ENCODE measurements at places on chromosomes 12 and 14.

- peaks cover 7% of the 10 kb centered on the region for H3K27me3 ChIP-seq
- peaks cover 10% of the 10 kb centered on the region for H3K4me1 ChIP-seq
- no peaks in the 10 kb centered on the region for H3K36me3 ChIP-seq
- H3K27ac ChIP-seq = no peak overlapping the region
- H3K4me3 ChIP-seq = peak overlapping the region; percentile 37
These were observed 2.2 kb downstream of the OASL start for GRCh38 chr12:121036810-121037326.

- H3K4me1 ChIP-seq = no peaks in the 10 kb centered on the region
- H3K4me3 ChIP-seq = no peak overlapping the region
- H3K27ac ChIP-seq = no peak overlapping the region
- H3K27me3 ChIP-seq = no peaks in the 10 kb centered on the region
- no peaks in the 10 kb centered on the region for H3K36me3 ChIP-seq
These were observed 43.1 kb upstream of the OTOGL start for GRCh38 chr12:80056232-80056631.

DNA sequence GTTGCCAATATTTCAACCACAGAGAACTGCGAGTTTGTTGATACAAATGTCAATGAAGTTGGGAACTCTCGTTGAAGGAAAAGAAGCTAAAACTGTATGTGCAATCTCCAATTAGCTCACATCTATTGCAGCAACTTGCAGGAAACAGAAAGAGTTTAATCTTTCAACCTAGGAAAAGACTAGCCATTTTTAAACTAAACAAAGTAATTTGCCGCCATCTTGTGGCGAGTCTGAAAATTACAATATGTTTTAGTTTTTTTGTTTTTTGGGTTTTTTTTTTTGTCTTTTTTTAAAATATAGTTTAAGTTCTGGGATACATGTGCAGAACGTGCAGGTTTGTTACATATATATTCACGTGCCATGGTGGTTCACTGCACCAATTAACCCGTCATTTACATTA, 131.2 kb upstream of the FOXG1 start:
- no peak overlapping the region for H3K4me3 ChIP-seq
- no peak overlapping the region for H3K27ac ChIP-seq
- DNase-seq = peak; percentile 29
- H3K4me1 ChIP-seq = no peaks in the 10 kb centered on the region
- no peaks in the 10 kb centered on the region for H3K36me3 ChIP-seq

DNA sequence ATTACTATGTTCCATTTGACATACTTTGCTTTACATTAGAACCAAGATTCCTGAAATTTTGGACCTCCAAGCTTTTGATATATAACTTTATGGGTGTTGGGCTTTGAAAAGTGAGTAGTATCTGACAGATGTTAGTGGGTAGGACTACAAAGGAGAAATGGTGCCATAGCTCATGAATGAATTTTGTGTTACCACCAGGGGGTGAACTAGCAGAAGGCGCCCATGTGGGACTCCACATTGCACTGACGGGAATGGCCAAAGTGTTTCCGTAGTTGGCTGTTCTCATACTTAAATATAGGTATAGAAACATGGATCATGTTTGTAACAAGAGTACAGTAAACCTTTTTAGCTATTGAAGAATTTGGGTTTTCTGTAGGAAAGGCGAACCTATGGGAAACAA, 337.5 kb downstream of the FLRT2 start:
- no peaks in the 10 kb centered on the region for H3K4me1 ChIP-seq
- DNase-seq = no peak
- no peaks in the 10 kb centered on the region for H3K27me3 ChIP-seq
- H3K27ac ChIP-seq = no peak overlapping the region
- no peaks in the 10 kb centered on the region for H3K36me3 ChIP-seq
- no peak overlapping the region for H3K4me3 ChIP-seq

DNA sequence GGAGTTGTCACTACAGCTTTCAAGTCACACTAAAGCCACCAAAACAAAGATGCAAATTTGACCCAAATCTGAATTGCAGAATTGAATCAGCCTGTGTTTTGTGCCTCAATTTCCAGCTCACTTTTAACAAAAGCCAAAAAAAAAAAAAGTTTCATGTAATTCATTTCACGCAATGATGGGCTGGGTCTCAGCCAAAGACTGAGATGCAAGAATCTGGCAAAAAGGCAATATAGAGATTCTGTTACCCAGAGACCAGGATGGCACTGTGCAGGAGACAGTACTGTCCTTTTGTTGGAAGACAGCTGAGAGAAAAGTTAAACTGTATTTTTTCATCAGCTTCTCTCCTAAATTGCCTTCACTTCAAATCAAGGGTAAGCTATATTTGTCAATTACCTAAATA, 205.7 kb upstream of the NPAS3 start:
- no peaks in the 10 kb centered on the region for H3K27me3 ChIP-seq
- no peak overlapping the region for H3K27ac ChIP-seq
- DNase-seq = no peak
- H3K36me3 ChIP-seq = no peaks in the 10 kb centered on the region
- H3K4me1 ChIP-seq = no peaks in the 10 kb centered on the region
- no peak overlapping the region for H3K4me3 ChIP-seq

DNA sequence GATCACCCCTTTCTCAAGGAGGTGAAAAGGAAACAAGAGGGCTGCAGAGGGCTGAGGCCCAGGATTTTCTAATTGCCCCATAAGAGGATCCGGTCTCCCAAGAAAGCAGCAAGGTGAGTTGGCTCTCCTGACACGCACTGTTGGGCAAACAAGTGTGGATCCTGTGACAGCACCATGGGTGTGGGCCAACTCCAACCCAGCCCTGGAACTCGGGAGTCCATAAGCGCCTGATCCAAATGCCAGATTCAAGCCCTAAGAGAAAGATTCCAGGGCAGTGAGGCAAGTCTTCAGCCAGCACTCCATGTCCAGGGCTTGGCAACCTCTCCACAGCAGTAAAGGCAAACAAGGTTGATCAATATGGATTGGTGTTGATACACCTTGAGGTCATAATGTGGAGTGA, 33.1 kb downstream of the KCNA5 start:
- no peaks in the 10 kb centered on the region for H3K36me3 ChIP-seq
- no peak for DNase-seq
- no peaks in the 10 kb centered on the region for H3K4me1 ChIP-seq
- H3K27me3 ChIP-seq = peaks cover 82% of the 10 kb centered on the region

- DNase-seq = no peak
- no peaks in the 10 kb centered on the region for H3K36me3 ChIP-seq
These were observed 73.6 kb downstream of the ETNK1 start for GRCh38 chr12:22698576-22698975.

DNA sequence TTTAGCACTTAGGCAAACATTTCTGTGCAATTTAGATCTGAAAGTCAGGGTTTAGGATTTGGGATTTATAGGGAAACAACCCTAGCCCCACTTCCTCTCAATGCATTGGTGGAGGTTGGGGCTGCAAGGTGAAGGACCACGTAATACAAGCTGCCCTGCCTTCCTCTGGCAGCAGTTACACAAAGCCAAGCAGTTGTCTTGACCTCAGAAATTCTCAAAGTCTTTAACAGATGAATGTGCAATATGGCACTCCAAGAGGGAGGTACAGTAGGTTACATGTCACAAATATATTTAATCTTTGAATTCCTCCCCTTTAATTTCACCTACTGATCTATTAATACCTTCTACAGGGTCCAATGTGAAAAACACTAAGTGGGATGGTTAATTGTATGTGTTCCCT, 23.9 kb downstream of the IFNG-AS1 start:
- no peaks in the 10 kb centered on the region for H3K4me1 ChIP-seq
- H3K27ac ChIP-seq = no peak overlapping the region
- no peak overlapping the region for H3K4me3 ChIP-seq
- H3K36me3 ChIP-seq = no peaks in the 10 kb centered on the region

- no peaks in the 10 kb centered on the region for H3K36me3 ChIP-seq
- DNase-seq = peak; percentile 60
- no peak overlapping the region for H3K4me3 ChIP-seq
- H3K27me3 ChIP-seq = no peaks in the 10 kb centered on the region
These were observed 30.0 kb downstream of the SLC38A2 start for GRCh38 chr12:46342562-46343033.

DNA sequence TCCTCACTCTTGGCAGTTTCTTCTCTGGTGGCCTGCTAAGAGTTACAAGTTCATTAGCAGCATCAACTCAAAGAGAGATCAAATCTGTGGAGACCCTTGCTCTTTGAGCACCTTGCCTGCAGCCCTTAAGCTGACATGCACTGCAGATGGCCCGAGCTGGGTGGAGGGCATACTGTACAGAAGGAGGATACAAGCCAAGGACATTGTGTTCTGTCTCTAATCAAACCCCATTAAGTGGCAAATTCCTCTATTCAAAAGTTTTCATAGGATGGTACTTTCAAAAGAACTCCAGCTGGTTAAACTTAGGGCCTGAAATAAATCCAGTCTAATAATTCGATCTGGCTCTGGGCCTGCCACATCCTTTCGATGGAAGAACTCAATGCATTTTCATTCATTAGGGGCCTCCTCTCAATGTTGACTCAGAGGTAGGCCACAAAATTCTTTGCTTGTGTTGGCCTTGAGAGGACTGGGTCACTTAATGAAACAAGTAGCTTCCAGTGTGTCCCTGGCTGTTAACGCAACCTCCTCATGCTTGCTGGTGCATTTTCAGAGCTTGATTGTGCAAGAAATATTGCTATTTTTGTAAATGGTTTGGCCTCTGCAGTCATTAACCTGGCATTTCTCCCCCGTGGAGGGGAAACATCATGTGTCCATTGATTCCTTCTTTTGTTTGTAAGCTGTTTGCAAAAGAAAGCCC, 318.2 kb downstream of the NUAK1 start:
- H3K36me3 ChIP-seq = no peaks in the 10 kb centered on the region
- H3K27ac ChIP-seq = no peak overlapping the region
- no peak overlapping the region for H3K4me3 ChIP-seq
- peak; percentile 68 for DNase-seq
- H3K27me3 ChIP-seq = no peaks in the 10 kb centered on the region
- H3K4me1 ChIP-seq = peaks cover 4% of the 10 kb centered on the region

DNA sequence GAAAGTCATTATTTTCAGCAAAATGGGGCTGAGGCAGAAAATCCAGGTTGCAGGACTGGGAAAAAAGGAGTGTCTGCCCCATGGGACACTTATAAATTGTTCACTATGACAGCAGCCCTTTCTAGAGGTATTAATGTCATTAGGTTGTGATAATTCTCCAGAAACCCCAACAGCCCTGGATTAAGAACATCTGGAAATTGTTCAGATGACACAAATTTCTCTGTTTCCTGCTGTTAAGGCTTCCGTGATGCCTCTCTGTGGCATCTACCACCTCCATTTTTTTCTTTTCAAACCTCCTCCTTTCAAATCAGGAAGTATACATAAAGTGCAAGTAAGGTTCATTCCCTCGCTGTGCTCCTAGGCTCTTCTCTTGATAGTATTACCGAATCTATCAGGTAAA, 25.6 kb downstream of the EGLN3 start:
- H3K4me1 ChIP-seq = no peaks in the 10 kb centered on the region
- H3K4me3 ChIP-seq = no peak overlapping the region
- no peak for DNase-seq
- H3K36me3 ChIP-seq = no peaks in the 10 kb centered on the region
- H3K27ac ChIP-seq = no peak overlapping the region

- peaks cover 3% of the 10 kb centered on the region for H3K4me1 ChIP-seq
- peaks cover 2% of the 10 kb centered on the region for H3K36me3 ChIP-seq
- no peak overlapping the region for H3K4me3 ChIP-seq
- H3K27me3 ChIP-seq = no peaks in the 10 kb centered on the region
These were observed 53.7 kb downstream of the TMTC2 start for GRCh38 chr12:82740129-82741000.

- peaks cover 2% of the 10 kb centered on the region for H3K4me1 ChIP-seq
- no peak within 1 kb of the TSS for H3K27ac ChIP-seq
- peaks cover 25% of the 10 kb centered on the region for H3K27me3 ChIP-seq
- no peaks in the 10 kb centered on the region for H3K36me3 ChIP-seq
- H3K4me3 ChIP-seq = no peak within 1 kb of the TSS
- no peak for DNase-seq
These were observed at the start of gene KRT6A for GRCh38 chr12:52493172-52493571. Gene KRT6A (minus strand): TSS chr12:52493257. CDS start chr12:52493188, 69 bp downstream.

- H3K36me3 ChIP-seq = no peaks in the 10 kb centered on the region
- H3K4me3 ChIP-seq = no peak overlapping the region
- H3K4me1 ChIP-seq = peaks cover 2% of the 10 kb centered on the region
- H3K27ac ChIP-seq = no peak overlapping the region
These were observed 45.0 kb upstream of the FBXO21 start for GRCh38 chr12:117235261-117235660.

GRCh38 chr14:99156814-99157213, 115.2 kb downstream of the BCL11B start:
- H3K27me3 ChIP-seq = no peaks in the 10 kb centered on the region
- H3K36me3 ChIP-seq = no peaks in the 10 kb centered on the region
- no peak overlapping the region for H3K27ac ChIP-seq

All from mesenchymal stem cell (in vitro differentiated cells and primary cell).